Left ventricle myocardium inferior (tissue), 1 donor: ENCODE measurements at places on chromosomes 4 and X.

DNA sequence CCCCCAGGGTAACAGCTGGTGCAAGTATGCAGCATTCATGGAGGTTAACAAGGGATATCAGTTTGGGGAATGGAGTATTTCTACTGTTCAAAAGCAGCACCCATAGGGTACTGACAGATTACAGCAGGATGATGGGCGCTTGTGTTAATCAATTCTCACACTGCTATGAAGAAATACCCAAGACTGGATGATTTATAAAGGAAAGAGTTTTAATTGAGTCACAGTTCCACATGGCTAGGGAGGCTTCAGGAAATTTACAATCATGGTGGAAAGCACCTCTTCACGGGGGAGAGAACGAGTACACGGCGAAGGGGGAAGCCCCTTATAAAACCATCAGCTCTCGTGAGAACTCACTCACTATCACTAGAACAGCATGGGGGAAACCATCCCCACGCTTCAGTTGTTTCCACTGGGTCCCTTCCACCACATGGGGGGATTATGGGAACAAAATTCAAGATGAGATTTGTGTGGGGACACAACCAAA is 64.1 kb downstream of the TNIP2 start:
- no peak for DNase-seq

GRCh38 chr4:122118243-122118642 is 33.9 kb upstream of the BLTP1 start:
- DNase-seq, result no peak

DNA sequence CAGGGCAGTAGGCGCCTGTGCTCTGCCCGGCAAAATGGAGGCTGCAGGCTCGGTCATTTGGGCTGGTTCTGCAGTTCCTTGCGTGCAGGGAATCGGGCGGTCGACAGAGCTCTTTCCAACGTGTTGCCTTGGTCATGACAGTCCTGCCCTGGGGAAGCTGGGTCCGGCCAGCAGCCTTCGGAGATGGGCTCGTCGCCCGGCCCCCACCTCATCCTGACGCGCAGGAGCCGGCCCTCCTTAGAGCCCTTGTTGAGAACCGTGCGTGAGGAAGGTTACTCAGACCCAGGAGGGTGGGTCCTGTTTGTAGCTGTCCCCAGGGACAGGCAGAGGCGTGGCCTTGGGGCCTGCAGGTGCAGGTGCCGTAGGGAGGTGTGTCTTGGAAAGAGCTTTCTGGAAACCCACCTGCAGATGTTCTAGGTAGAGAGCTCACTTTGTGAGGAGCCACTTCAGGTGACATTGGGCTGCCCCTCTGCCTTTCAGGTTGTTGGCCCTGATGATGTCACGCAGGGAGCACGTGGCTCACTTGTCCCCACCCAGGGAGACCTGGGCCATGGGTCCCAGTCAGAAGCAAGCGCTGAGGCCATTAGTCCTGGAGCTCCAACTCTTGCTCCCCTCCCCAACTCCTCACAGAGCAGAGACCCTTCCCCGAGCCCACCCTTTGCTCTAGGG is 15.2 kb upstream of the HGFAC start:
- DNase-seq, result no peak

DNA sequence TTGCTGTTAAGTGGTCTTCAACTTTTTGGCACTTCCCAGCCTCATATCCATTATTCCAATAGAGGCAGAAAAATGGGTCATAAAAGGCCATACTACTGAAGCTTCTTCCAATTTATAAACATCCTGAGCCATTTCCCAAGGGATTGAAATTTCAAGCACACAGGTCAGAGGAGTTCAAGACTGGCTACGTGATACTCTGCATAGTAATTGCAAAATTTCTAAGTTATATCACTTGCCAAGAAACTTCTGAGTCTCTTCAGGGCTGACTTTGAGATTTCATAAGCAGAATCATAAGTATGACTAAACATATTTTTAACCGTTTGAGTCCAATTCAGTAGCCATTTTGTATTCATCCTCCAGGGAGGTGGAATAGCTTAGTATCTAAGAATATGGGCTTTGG is 75.6 kb upstream of the RXFP1 start:
- DNase-seq, result no peak

DNA sequence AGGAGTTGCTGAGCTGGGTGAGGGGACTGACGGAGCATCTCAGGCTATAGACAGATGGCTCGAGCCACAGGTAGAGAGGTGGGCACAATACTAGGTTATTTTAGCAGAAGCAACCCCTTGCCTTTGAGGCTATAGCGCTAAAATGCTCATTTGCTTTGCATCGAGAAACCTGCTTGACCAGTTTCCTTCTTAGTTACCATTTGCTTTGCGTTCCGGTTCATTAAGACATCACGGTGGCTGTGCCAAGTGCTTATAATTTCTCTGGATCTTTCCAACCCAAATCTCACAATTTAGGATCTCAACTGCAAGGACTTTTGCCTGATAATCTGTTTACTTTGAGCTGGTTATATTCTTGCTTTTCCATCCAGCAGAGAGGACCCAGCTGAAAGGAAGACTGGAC is 40.8 kb downstream of the DLG3 start:
- DNase-seq, result no peak

DNA sequence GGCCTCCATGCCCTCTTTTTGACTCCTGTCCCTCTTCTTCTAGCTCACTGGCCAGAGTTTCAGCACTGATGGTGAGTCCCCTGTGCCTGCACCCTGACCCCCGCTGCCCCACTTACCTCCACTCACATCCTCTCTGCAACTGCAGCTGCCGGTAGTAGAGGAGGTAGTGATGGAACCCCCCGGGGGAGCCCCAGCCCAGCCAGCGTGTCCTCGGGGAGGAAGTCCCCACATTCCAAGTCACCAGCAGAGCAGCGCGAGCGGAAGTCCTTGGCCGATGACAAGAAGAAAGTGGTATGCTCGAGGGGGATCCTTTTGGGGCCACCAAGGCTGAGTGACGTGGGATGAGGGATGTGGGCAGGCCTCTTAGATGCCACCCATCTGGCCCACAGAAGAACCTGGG is 5.8 kb downstream of the ARAF start:
- no peak for DNase-seq

- DNase-seq, result no peak
These were observed 1606.2 kb upstream of the PCDH7 start for GRCh38 chr4:29113960-29114359.

DNA sequence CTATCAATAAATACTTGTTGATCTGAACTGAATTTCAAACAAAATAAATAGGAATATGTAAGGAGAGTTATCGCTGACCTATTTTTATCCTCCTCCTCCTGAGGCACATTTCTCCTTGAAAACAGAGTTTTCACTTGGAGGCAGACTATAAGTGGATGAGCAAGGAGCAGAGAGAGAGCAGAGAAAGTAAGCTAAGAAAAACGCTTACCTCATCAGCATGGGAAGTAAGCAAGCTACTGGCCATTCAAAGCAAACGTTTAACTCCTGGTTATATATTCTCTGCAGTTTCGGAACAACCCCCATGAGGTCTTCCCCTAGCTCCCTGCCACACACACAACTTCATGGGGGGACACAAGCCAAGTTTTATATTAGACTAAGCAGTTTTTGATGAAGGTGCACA is 13.2 kb downstream of the ZDHHC9 start:
- no peak for DNase-seq

- DNase-seq, result no peak
These were observed 114.6 kb downstream of the DDIT4L start for GRCh38 chr4:100075486-100076270.

- DNase-seq, result no peak
These were observed 83.9 kb upstream of the SPANXB1 start for GRCh38 chrX:140918398-140919038.

GRCh38 chrX:137547291-137547690 is 18.6 kb upstream of the ZIC3 start:
- DNase-seq, result no peak

- no peak for DNase-seq
These were observed 390.3 kb downstream of the FAM47A start for GRCh38 chrX:33741807-33742206.

- DNase-seq, result no peak
These were observed 19.3 kb upstream of the HTRA3 start for GRCh38 chr4:8250227-8250626.

DNA sequence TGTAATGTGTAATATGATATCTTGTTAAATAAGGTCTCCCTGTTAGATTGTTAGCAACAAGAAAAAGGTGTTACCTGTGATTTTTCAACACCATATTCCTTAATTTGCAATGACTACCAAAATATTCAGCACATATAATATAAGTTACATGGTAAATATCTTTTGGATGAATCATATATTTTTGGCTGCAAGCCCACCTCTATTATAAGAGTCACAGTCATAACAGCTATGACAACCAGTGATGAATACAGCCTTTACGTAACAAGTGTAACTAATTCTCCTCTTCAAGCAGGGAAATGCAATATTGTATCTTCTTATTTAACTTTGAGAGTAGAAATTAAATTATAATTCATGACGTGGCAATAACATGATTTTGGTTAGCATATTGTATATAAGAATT is 187.0 kb downstream of the NLGN4X start:
- DNase-seq, result no peak

- no peak for DNase-seq
These were observed 185.6 kb downstream of the RAP1GDS1 start for GRCh38 chr4:98446499-98447375.

DNA sequence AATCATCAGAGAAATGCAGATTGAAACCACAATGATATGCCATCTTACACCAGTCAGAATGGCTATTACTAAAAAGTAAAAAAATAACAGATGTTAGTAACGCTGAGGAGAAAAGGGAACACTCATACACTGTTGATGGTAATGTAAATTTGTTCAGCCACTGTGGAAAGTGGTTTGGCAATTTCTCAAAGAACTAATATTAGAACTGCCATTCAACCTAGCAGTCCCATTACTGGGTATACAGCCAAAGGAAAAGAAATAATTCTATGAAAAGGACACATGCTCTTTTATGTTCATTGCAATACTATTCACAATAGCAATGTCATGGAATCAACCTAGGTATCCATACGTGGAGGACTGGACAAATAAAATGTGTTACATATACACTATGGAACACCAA is 566.3 kb downstream of the STPG2 start:
- no peak for DNase-seq

DNA sequence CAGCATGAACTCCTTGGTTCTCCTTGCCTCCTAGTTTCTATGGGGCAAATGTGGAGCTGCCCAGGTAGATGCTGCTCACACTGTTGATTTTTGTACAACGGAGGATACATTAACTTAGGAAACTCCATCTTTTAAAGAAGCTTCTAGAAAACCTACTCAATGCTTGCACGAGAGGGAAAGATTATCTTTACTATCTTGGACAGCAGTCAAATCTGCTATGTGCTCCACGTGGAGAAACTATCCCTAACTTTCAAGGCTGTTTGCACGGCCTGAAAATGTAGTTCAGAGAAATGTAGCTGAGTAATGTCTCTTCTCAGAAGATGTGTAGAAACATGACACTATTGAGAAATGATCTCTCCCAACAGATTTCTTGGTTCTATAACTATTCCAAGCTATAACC is 1530.9 kb upstream of the PABPC4L start:
- DNase-seq, result no peak

- no peak for DNase-seq
These were observed 172.2 kb upstream of the CENPE start for GRCh38 chr4:103370336-103370735.

GRCh38 chr4:87912164-87913004 is 63.1 kb upstream of the SPP1 start:
- no peak for DNase-seq

DNA sequence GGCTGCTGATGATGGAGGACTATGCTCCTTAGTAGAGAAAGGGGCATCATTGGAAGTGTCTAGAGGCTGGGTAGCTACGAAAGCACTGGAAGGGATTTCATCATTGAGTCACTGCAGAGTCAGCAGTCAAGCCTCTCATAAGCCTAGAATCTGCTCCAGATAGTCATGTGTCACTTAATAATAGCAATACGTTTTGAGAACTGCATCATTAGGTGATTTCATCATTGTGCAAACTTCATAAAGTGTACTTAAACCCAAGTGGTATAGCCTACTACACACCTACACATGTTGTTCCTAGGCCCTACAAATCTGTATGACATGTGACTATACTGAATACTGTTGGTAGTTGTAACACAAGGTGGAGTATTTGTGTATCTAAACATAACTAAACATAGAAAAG is 165.6 kb downstream of the PTTG2 start:
- no peak for DNase-seq

DNA sequence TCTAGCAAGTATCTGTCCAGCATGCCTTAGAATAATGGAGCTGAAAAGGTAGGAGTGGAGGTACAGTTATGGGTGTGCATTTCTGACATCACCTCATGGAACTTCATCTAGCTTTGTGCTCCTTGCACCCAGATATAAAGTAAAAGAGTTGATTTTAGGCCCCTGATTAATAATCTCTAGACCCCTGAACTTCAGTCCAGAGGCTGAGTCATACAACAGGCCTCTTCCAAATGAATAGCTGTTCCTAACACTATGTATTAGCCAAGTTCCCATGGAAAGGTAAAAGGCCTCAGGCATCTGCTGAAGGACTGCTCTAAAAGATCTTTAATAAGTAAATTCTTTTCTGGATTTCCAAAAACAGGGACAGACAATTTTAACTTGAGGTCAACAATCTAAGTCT is 16.2 kb downstream of the TBC1D9 start:
- no peak for DNase-seq

DNA sequence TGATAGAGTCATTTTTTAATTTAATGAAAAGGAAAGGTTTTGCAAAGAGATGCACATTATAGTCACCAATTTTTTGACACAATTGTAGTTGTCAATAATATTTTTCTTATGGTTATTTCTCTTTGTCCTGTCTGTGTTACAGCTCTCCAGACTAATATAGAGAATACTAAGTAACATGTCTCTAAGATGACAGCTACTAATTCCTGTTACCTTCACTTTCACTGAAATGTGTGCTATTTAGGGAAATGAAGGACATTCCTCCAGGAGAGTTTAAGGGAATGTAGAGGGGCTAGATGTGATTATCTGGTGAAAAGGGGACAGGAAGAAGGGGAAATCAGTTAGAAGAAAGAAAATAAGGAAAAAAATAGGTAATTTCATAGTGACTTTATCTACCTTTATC is 1.4 kb downstream of the KLHL5 start:
- no peak for DNase-seq

- no peak for DNase-seq
These were observed 5.3 kb upstream of the ARAP2 start for GRCh38 chr4:36249610-36250009.

GRCh38 chr4:48681856-48682255 is 98.2 kb downstream of the FRYL start:
- no peak for DNase-seq

GRCh38 chr4:163568843-163569242 is 74.4 kb downstream of the TMA16 start:
- DNase-seq, result no peak

- no peak for DNase-seq
These were observed 63.0 kb upstream of the ZXDB start for GRCh38 chrX:57528670-57529255.

DNA sequence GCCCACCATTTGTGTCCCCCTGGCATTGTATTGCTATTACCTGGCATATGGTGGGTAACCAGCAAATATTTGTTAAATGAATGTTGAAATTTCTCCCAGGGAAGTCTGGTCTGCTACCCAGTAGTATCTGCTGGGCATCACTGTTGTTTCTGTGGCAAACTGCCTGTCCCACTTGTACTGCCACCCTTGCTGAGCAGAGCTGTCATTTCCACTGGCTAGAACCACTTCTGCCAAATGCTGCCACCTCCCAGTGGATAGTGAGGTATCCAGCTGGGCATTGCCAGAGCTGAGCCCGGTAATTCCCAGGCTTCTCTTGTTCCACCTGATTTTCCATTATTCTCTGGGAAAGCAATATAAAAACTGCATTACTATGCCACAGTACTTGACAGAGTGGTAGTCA is 186.7 kb upstream of the NOCT start:
- peak; percentile 19 for DNase-seq

- no peak for DNase-seq
These were observed 63.4 kb downstream of the DCUN1D4 start for GRCh38 chr4:51906167-51906958.
